ENCODE measurements at places on chromosomes 3 and 15.
A peak's percentile ranks its signal among the peaks of the same experiment; 100 is the strongest.

- no peak for DNase-seq
Observed at GRCh38 chr3:161905520-161906132, 409.0 kb downstream of the OTOL1 start.

- no peak for DNase-seq
Observed at GRCh38 chr3:186515125-186515524, 29.1 kb downstream of the CRYGS start.

GRCh38 chr3:47016934-47017435, 37.5 kb downstream of the NBEAL2 start:
- DNase-seq = peak; percentile 31

DNA sequence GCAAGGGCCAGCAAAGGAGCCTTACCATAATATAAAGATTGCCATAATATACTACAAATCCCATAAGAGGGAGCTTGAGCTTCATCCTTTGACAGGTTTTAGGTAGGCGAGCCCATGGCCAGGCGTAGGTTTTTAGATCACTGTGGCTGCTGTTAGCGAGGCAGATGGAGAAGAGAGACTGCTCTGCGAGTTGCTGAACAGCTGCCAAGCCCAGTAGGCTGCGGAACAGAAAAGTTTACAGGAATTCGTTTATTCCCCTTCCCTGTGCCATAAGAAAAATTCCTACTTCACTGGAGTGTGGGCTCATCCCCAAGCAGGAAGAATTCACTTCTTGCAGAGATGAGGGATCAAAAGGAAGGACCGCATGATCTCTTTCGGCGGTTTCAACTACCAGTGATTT, 30.5 kb downstream of the TMED3 start:
- no peak for DNase-seq

DNA sequence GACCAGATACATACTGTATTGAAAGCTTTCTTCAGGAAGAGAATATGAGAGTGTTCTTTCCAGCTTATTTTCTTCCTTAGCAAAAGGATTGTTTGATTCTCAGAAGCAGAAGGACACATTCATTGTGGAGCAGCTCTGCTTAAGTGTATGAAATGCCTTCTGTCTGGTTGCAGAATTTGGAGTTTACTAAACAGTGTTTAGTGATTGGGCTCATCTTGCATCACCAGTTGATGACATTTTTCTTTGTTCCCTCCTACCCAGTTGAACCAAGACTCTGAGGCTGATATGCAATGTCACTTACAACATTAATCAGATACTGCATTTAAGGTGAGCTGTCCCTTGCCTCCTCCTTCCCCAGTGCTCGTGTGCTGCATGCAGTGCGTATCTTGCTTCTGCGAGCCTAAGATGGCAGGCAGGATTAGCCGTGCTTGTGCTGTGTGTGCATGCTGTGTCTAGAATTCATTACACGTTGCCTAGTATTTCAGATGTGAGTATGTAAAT, 18.4 kb downstream of the ZBTB38 start:
- no peak for DNase-seq

- DNase-seq = peak; percentile 17
Observed at GRCh38 chr15:75198560-75199356, 2.9 kb upstream of the C15orf39 start.

- no peak for DNase-seq
Observed at GRCh38 chr15:60057554-60057953, 53.4 kb downstream of the FOXB1 start.

- peak; percentile 10 for DNase-seq
Observed at GRCh38 chr3:94036909-94037507, 8.6 kb upstream of the STX19 start.

DNA sequence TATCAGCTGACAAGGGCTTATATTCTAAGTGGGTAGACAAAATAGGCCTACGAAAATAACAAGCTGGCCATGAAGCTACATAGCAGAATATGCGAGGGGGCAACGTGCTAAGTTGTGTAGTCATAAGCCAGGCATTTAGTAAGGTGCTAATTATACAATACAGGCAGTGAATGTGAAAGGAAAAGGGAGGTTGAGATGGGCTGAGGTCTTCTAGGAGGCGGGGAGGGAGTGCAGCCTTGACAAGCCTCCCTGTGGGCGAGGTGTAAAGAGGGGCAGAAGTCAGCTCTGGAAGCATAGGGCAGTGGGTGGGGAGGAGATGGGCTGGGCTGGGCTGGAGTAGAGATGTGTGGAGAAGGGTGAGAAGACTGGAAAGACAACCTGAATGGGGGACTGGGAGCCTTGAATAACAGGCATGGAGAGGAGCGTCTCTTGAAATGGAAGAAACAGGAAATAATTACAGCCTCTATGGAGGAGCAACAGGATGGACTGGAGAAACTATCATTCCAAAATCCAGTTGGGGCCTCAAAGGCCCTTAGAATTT, 1.2 kb downstream of the TIGIT start:
- no peak for DNase-seq

DNA sequence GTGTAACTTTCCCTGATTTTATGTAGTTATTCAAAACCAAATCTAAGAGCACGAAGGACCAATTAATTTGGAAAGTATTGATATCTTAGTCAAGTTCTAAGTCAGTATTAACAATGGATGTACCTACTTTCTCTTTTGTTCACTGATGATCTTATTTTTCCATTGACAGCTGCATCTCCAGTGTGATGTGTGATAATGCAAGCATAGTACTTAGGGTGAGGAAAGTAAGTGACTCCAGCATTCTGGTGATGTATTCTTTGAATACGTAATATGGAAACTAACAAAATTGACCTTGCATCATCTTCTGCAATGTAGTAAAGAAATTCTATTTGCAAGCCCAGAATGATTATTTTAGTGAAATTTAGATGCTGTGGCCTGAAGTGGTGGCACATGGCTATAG, 22.4 kb downstream of the FBXW12 start:
- no peak for DNase-seq

GRCh38 chr3:128322030-128323022, 144.4 kb downstream of the DNAJB8 start:
- no peak for DNase-seq
